ENCODE measurements at places on chromosomes 13 and 19. TPM values are rescaled to one million over a fixed set of nuclear protein-coding genes. Genes with fewer than 3 reads are reported as not detected.

DCT gene
- not detected for total RNA-seq

PHF11 gene
- total RNA-seq = 7.7 TPM

PSG6 gene
- total RNA-seq = 1.2 TPM

CFD gene
- 0.45 TPM for total RNA-seq

OR4F17 gene
- not detected for total RNA-seq

RFX2 gene
- total RNA-seq = 6.5 TPM

CEACAM8 gene
- not detected for total RNA-seq

LACC1 gene
- total RNA-seq = 22.2 TPM

ZNF20 gene
- 5.2 TPM for total RNA-seq

ATP4A gene
- not detected for total RNA-seq

ACP7 gene
- 4.4 TPM for total RNA-seq

SH2D3A gene
- total RNA-seq = 95.1 TPM

AMER2 gene
- total RNA-seq = not detected

KLF2 gene
- 4.0 TPM for total RNA-seq

CCDC106 gene
- 5.5 TPM for total RNA-seq

GGN gene
- 0.68 TPM for total RNA-seq
